ENCODE measurements at places on chromosomes 7 and 10.

DNA sequence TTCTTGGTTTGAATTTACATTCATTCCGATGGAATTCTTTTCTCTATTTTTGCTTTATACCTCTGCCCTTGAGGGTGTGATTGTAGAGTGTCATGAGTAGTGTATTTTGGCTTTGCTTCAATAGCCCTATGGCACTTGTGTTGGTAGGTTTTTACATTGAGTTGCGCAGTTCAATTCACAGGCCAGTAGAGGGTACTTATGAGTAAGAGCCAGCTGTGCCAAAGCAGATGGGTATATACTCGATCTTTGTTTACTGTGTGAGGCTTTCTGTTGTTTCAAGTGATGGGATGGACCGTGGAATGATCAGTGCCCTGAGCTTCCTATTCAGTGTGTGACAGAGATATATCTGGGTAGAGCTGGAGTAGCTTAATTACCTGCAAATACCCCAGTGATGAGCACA is 4.3 kb upstream of the AKR1C3 start:
- peak; percentile 41 for DNase-seq

- DNase-seq: no peak
Observed at GRCh38 chr7:100171087-100171681, 2.8 kb upstream of the GAL3ST4 start.

GRCh38 chr10:59894114-59894513 is 12.2 kb downstream of the CCDC6 start:
- no peak for DNase-seq

DNA sequence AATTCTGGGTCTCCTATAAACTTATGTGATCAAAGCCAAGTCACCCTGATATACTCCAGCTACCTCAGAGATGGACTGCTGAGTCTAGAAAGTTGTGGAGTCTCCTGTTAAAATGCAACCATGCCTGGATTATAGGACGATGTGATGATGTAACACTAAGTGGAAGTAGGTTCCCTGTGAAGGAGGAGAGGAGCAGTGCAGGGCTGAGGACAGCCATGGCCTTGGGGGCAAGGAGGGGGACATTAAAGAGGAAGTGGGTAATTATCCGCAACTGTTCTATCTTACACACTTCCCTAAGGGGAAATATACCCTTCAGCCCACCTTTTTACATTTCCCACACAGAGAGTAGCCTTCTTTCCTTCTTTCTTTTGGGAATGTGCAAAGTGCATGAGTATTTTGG is 63.8 kb downstream of the MTPN start:
- no peak for DNase-seq

DNA sequence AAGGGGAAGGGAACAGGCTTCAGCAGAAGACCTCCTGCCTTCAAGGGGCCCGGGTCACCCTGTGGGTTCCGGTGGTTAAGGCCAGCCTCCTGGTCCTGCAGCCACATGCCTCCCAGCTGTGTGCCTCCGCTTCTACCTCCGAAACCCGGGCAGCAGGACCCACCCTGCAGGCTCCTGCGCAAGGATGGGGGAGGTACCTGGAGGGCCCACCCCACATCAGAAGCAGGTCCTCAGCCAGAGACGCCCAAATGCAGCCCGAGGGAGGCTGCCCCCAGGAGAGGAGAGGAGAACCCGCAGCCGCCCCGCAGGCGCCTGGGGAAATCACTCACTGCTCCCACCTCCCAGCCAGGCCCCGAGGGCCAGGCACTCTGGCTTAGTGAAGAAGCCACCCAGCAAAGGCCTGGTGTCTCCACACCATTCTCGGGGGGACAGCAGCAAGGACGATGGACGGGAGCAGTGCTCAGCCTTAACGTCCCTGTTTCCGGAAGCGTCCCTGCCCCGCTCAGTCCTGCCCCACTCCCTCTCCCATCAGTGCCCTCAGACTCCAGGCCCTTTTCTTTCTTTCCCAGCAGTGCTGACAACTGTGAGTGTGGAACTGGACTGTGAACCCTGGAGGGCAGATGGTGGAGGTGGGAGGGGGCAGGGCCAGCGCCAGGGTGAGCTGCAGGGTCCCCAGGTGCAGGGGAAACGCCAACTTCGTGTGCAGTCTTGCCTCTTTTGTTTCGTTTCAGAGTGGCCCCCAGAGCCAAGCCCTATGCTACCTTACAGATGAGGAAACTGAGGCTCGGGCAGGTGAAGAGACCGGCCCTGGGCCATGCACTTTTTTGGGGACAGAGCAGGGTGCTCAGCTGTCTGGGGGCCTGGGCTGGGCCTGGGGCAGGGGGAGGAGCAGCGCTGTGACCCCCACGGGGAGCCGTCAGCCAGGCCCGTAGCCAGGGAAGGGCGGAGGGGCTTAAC is 138.0 kb downstream of the FAM53B start:
- no peak for DNase-seq

DNA sequence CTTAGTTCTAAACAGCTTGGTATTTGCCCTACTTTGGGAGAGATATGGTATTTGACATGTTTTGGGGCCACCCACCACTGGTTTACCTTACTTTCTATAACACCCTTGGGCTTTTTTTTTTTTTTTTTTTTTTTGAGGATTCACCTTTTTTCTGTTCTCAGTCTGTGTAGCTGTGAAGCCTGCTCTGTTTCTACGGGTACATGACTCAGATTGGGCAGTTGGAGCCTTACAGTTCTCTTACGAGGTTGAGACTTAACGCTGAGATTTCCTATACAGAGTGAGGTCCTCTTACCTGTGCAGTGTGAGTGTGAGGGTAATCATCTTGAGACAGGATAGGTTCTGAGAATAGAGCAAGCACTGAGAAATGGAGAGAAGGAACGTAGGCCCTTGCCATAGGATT is 77.5 kb downstream of the CDK13 start:
- no peak for DNase-seq

All from hematopoietic multipotent progenitor cell treated with erythropoietin and hydrocortisone succinate and interleukin-3 and kit ligand, for 15 days (in vitro differentiated cells).